Endothelial cell (in vitro differentiated cells): ENCODE measurements at places on chromosomes 5 and 9.

DNA sequence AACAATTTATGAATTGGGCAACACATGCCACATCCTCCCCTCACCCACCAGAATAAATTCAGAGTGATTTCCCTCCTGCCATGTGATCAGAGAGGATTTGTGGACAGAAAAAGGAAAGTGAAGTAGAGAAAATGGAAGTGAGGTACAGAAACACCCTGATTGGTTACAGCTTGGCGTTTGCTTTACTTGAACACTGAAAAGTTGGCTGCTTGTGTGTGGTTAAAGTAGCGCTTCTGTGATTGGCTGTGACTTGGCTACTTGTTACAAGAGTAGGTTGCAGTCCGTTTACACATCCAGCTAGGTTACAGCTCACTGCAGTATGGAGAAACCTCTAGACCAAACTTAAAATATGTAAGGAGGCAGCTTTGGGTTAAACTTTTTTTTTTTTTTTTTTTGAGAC, 205.2 kb upstream of the ZNF608 start:
- no peak for DNase-seq

DNA sequence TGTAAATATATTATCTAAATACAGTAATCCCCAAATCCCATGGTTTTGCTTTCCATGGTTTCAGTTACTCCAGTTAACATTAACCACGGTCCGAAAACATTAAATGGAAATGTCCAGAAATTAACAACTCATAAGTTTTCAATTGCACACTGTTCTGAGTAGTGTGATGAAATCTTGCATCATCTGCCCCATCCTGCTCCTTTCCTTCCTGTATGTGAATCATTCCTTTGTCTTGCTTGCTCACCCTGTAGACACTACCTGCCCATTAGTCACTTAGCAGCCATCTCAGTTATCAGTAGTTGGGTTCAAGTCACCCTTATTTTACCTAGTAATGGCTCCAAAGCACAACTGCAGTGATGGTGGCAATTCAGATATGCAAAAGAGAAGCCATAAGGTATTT, 1568.5 kb upstream of the WWC1 start:
- no peak for DNase-seq

DNA sequence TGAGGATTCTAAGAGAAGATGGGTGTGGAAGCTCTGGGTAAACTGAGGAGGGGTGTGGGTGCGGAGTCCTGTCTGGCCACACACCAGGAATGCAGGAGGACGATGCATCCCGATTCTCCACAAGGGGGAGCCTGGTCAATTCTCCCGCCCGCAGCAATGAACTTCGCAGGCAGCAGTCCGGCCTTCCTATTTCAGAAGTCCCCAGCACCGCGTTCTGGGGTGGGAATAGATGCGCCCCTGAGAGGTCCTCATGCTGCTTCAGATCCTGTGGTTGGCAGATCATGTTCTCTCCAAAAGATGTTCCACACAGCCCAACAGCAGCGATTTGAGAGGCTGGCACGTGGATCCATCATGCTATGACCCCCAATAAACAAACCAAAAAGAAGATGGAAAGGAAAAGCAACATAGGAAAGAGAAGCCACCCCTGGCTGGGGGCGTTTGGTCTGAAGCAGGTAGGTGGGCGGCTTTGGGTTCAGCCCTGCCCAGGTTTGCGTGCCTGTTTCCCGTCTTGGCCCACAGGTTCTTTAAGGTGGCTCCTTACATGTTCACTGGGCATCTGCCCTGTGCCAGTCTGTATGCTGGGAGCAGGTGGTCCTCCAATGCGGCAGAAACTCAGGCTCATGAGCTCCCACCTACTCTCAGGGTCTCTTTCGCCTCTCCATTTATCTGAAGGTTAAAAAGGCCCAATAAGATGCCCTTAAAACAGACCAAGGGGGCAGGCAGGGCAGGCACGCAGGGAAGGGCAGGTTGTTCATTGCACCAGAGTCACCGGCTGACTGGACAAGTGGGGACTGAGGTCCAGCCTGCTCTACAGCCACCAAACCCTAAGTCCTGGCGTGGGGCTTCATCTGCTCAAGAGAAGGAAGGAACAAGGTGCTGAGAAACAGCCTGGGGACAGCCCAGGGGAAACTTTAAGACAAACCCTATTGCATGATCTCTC, 171.6 kb downstream of the PAX5 start:
- peak; percentile 65 for DNase-seq

DNA sequence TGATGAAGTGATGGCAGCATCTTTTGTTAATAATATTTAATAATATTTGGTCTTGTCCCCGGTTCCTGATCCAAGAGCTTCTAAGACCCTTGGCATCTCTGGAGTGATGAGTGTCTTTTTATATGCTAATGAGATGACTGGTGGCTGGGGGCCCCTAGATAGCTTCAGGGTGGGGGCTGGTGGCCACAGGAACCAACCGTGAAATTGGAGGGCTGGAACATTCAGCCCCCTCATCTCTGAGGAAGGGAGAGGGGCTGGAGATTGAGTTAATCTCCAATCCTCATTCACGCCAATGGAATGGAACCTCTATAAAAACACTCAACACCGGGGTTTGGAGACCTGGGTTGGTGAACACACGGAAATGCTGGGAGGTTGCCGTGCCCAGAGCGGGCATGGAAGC, 78.2 kb upstream of the RAPGEF1 start:
- no peak for DNase-seq

DNA sequence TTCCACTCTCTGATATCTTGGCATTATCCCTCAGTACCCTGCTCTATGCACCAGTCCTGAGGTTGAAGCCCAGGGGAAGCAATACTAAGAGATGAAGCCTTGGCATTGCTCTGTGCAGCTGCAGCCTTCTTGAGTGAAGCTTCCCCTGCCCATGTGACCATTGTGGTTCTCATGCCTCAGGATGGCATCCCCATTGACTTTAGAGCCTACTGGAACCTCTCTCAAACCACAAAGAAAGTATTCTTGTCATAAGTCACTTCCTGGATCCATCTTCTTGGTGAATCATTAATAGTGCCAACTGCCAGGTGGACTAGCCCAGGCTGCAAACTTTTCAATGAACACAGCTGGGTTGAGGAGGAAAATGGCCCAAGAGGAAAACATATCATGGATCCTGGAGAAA, 283.9 kb upstream of the RFX3 start:
- DNase-seq = no peak

- no peak for DNase-seq
Observed at GRCh38 chr9:14362175-14362574, 48.2 kb upstream of the NFIB start.

GRCh38 chr9:114395334-114395617, 7.5 kb upstream of the AKNA start:
- DNase-seq = no peak

GRCh38 chr5:132227485-132228240, at the start of gene P4HA2:
TSS of gene P4HA2 (minus strand) at chr5:132227853. CDS start at chr5:132218626, 9,227 bp downstream.
- DNase-seq = peak; percentile 67

- DNase-seq = no peak
Observed at GRCh38 chr9:27427272-27427643, 96.8 kb upstream of the IFNK start.

DNA sequence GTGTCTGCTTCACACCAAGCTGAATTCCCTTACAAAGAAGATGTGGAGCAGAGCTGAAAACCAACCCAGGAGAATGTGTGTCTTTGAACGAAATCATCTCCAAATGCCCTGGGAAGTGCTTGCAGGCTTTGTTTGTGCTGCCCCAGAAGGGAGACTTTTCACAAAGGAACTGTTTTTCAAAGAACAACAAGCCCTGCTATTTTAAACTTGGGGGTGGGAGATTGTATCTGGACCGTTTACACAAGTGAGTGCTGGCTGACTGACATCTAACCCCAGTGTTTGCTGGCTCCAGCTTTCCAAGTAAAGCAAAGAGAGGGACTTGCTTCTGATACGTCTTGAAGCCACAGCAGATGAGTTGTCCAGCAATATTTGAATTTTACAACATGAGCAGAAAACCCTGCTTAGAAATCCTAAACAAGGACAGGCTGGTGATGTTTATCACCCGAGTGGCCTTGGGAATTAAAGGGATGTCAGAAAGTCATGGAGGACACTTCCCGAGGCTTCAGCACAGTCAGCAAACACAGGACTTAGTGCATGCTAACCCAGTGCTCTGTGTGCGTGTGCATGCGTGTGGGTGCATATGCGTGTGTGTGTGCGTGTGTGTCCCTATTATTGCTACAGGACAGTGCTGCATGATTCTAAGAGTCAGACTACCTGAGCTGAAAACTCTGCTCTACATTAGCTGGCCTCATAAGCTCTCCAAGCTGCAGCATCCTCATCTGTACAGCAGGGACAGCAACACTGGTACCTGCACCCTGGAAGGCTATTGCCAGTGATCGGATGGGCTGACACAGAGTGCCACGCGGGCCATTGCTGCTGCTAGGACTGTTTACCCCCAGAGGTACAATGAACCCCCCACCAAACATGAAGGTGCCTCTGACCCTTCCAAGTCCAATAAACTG, 1.4 kb downstream of the ADAMTS12 start:
- DNase-seq = peak; percentile 15

- no peak for DNase-seq
Observed at GRCh38 chr5:145463634-145464033, 371.5 kb downstream of the PRELID2 start.

DNA sequence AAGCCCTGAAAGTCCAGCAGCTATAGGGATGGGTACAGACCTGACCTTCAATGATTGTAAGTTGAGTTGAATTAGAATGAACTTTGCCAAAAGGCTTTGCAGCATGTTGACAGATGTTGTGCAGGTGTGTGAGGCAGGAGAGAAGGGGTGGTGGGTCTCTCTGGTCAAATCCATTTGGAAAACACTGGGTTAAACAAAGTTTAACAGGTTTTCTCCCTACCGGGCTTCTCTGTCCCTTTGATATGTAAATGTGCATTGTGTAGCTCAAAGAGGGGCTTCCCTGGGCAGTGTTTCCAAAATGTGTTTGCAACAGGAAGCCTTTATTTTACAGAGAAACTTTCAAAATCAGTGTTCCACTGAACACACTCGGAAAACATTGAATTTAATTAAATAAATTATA, 72.1 kb upstream of the BRINP1 start:
- DNase-seq = no peak

DNA sequence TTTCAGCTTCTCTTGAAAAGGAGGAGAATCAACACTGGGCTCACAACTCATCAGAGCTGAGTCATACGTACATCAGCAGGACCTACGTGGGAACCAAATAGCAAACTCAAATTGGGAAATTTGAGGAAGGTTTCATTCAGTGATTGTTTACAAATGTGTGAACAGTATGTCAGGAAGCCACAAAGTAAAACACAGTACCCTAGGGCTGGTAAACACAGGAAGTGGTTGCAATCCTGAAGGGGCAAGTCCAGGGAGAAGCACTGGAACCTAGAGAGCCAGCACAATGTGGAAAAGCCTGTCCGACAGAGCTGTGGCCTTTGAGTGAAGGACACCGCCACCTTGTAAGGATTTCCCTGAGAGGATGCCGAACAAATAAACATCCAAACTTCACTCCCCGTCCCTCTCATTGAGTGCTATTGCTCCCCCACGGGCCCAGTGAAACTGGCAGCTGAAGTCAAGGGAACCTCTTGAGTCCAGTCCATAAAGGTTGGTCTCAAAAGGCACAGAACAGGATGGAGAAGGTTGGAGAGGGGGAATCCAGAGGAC, 26.7 kb upstream of the RICTOR start:
- DNase-seq = no peak

DNA sequence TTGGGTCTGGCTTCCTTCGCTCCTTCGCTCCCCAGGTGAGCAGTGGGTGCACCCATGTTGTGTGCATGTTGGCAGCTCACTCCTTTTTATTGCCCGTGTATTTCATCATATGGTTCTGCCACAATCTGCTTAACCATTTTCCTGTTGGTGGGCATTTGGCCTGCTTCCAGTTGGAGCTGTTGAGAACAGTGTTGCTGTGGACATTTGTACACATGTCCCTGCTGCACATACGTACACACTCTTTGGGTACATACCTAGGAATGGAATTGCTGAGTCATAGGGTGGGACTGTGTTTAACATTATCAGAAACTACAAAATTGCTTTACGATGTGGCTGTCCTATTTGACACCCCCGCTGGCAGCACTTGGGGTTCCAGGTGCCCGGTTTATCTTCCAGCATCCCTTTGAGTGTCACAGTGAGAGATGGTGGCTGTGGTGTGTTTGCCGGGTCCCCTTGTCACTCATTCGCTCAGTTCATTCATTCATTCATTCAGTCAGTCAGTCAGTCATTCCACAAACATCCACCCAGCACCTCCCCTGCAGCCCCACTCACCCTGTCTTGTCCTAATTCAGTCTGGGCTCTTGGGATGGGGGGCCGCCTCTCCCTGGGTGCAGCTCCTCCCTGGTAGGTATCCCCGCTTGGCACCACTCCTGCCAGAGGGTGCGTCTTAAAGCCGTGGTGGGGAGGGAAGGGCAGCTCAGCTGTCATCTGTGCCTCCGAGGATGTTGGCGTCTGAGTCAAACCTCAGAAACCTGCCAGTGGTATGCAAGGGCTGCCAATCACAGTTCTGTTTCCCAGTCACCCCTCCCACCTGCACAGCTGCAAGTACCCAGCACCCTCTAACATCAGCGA, 7.9 kb upstream of the FIBCD1 start:
- no peak for DNase-seq

DNA sequence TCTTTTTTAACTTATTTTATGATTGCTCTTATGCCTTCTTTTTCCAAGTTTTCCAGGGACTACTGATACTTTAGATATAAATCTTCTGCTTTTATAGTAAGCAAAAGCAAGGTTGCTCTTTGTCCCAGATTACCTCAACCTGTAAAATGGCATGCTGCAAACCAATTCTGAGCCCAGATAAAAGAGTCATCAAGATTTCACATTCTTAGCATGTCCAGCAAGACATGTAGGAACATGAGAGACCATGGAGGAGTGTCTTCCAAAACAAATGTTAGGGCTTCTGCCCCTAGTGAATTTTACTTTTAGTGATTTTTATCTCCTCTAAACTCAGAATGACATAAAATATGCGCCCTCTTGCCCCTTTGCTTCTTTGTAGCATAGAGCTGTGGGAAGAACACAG, 7.0 kb upstream of the CDC20B start:
- DNase-seq = no peak

- DNase-seq = no peak
Observed at GRCh38 chr9:114139071-114139470, 16.3 kb upstream of the COL27A1 start.

DNA sequence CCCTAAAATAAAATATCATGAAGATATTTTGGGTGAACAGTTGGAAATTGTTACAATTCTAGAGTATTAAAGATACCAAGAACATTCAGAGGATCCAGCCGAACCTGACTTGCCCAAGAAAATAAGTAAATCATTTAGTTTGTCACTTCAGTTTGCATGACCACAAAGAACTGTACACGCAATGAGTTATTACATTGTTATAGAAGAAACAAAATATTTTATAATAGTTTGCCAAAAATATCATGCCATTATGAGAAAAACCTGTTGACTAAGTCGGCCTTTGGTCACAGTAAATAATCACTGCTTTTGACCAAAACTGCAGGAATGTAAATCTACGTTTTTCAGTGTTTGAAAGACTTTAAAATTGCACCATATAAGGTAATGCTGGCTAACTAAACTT, 27.9 kb downstream of the TRIO start:
- no peak for DNase-seq

DNA sequence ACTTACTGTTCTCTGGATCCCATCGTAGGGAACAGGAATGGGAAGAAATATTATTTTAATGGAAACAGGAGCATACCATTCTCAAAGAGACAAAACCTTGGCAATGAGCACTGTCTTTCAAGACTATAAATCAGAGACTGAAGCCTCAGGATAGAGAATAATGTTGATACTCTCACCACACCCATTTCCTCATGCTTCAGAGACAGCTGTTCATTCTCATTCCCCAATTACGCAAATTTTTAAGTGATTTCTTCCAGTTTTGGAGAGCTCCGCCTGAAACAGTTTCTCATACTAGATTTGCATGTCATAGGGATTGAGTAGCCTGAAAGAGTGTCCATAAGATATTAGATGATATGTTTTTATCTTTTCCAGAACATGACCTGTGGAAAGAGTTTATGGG, 290.5 kb upstream of the RASA1 start:
- no peak for DNase-seq

- DNase-seq = no peak
Observed at GRCh38 chr5:7146886-7147285, 249.1 kb upstream of the ADCY2 start.
